Caco-2 (cell line): ENCODE measurements at places on chromosomes 6 and 20.

DNA sequence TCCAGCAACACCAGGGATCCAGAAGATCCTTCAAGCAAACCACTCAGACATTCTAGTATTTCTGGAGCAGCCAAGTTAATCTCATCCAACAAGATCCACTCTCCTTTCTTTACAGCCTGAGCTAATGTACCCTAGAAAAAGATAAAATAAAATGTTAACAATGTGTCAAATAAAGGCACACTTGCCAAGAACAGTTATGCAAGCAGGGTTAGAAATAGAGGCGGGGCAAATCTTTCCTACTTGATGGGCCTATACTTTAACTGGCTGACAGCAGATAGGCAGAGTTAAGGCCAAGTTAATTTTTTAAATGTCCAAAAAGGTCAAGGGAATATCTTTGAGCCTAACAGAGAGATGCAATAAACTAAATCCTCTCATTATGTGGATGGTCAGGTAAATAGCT is 60.8 kb downstream of the MDN1 start:
- no peak overlapping the region for H3K4me3 ChIP-seq
- no peaks in the 10 kb centered on the region for H3K4me1 ChIP-seq
- no peaks in the 10 kb centered on the region for H3K36me3 ChIP-seq
- DNase-seq = no peak
- H3K27me3 ChIP-seq = no peaks in the 10 kb centered on the region

DNA sequence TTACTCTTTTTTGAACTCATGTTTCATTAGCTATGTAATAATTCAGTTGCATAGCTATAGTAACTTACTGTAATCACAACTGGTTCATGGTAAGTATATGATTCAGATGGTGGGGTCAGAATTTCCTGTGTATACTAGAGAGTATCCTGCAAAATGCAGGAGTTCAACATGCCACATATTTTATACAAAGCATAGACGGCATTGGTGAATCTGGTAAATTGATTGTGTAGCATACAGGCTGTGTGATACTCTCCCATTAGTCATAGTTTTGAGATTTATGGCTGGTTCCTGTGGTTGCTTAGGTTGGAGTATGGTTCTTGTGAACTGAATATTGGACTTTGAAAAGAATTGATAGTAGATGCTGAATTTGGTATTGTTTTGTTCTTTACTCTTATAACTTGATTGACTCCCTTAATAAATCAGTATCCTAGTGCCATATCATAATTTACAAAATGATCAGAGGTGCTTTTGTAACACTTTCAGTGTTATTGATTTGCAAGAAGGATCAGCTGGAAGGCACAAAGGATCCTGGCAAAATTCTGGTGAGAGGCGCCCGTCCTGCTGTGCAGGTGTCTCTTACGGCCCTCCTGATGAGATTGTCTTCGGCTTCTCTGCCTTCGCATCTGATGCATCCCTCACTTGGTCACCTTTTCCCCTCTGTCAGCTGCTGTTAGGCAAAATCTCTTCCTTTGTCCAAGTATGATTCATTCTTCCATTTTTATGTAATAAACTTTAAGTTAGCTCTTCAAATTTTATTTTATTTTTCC is 22.6 kb downstream of the SNX9 start:
- no peak for DNase-seq

- H3K27me3 ChIP-seq = no peaks in the 10 kb centered on the region
- H3K27ac ChIP-seq = peak overlapping the region; percentile 96
- H3K36me3 ChIP-seq = peaks cover 3% of the 10 kb centered on the region; the same call in 1 of the 2 replicates
Observed at GRCh38 chr20:18288749-18289267, 481 bp downstream of the ZNF133 start.

- H3K4me3 ChIP-seq = no peak overlapping the region
- peaks cover 21% of the 10 kb centered on the region for H3K4me1 ChIP-seq
- no peaks in the 10 kb centered on the region for H3K27me3 ChIP-seq
- H3K27ac ChIP-seq = no peak overlapping the region
Observed at GRCh38 chr20:50302341-50303057, 111.9 kb downstream of the CEBPB start.

- no peak for DNase-seq
- no peaks in the 10 kb centered on the region for H3K4me1 ChIP-seq
- no peak overlapping the region for H3K4me3 ChIP-seq
- H3K36me3 ChIP-seq = no peaks in the 10 kb centered on the region
- H3K27me3 ChIP-seq = no peaks in the 10 kb centered on the region
Observed at GRCh38 chr6:20318851-20319387, 82.8 kb upstream of the E2F3 start.

DNA sequence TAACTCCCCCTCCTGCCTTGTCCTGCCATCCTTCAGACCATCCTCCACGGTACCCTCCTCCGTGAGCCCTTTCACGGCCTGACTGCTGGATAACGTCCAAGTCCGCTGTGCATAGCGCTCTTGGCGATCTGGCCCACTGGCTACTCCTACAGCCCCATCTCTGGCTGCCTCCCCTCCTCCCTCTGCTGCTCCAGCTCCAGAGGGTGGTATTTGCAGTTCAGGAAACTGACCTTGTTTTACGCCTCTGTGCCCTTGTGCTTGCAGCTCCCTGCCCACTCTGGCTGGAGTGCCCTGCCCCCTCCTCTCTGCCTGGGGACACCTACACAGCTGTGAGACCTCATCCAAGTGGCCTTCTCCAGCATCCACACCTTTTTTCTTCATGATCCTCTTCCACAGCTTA is 6.5 kb upstream of the RREB1 start:
- no peaks in the 10 kb centered on the region for H3K36me3 ChIP-seq
- H3K27me3 ChIP-seq = no peaks in the 10 kb centered on the region
- no peak overlapping the region for H3K4me3 ChIP-seq
- peak overlapping the region; percentile 3 for H3K27ac ChIP-seq
- H3K4me1 ChIP-seq = no peaks in the 10 kb centered on the region
